HFFc6 (cell line): ENCODE measurements at places on chromosomes 12 and 14. TPM values are rescaled to one million over a fixed set of nuclear protein-coding genes. Genes with fewer than 3 reads are reported as not detected.

CD163 gene
- 0.06 TPM in 1 of 3 replicates, not detected in the others for total RNA-seq

GRCh38 chr12:76810671-76811419 lies 46.9 kb downstream of the ZDHHC17 start:
- no peak for DNase-seq

- DNase-seq: no peak
These were observed 692 bp upstream of the COX14 start for GRCh38 chr12:50111395-50111692.

DNA sequence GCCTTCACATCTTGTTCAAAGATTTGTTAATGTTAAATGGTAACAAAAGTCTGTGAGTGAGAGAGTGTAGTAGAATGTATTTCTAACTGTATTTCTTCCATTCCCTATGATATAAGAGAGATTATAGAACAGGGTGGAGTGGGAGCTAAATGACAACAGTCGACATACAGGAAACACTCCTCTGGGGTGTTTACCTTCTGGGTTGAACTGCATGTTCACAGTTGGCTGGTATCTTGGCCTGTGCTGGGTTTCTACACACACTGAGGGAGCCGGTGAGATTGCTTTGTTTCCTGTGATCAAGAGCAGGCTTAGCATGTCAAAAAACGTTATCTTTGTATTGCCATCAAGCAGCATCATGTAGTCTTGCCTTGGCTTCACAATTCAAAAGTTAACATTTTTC lies 274.3 kb upstream of the FAR2 start:
- no peak for DNase-seq

GRCh38 chr12:17992002-17992656 lies 97.9 kb downstream of the RERGL start:
- peak; percentile 30 for DNase-seq

- DNase-seq: peak; percentile 44
These were observed 21.7 kb downstream of the TMBIM6 start for GRCh38 chr12:49763006-49763591.

- no peak for DNase-seq
These were observed 92.7 kb upstream of the DNM1L start for GRCh38 chr12:32586390-32586789.
